ENCODE measurements at places on chromosomes 11 and 22.

DNA sequence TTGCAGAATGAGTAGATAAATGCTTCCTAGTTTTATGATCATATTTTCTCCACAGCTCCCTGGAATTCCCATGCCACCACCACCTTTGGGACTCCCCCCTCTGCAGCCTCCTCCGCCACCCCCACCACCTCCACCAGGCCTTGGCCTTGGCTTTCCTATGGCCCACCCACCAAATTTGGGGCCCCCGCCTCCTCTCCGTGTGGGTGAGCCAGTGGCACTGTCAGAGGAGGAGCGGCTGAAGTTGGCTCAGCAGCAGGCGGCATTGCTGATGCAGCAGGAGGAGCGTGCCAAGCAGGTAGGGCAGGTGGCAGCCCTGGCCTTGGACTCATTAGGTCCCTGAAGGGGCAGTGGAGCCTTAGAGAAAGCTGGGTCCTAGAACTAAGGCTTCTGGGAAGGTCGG, 2.9 kb downstream of the SF3B2 start:
- no peak for DNase-seq

- DNase-seq = no peak
Measured at GRCh38 chr11:125457814-125458343, 38.2 kb downstream of the FEZ1 start.

GRCh38 chr11:88179141-88179540, 3.9 kb upstream of the RAB38 start:
- no peak for DNase-seq

- no peak for DNase-seq
Measured at GRCh38 chr11:85695546-85695945, 9.6 kb upstream of the CCDC89 start.

- DNase-seq = no peak
Measured at GRCh38 chr22:38623351-38623750, 32.8 kb downstream of the FAM227A start.

DNA sequence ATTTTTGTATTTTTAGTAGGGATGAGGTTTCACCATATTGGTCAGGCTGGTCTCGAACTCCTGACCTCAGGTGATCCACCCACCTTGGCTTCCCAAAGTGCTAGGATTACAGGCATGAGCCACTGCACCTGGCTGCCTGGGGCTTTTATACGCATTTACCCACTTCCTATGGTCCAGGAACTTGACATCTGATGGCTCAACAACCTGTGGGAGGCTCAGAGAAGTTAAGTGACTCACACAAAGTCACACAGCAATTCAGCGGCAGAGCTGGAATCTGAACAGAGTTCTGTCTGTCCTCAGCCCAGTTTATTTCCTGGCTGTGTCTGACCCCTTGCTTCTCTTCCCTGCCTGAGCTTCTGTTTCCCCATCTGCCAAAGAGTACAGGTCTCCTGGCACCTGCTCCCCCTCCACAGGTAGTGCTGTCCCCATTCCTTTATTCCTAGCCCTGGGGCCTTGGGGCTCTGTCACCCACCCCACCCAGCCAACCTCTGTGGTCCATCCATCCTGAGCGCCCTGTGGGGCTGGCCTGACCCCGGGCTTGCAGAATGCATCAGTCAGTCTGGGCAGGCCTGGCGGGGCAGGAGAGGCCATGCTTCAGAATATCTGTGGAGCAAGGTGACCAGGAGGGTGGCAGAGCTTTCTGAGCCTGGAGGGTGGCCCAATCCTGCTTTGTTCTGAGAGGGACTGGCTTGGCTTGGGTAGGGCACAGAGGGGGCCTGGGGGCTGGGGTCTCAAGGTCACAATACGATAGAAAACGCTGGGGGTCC, 50.6 kb downstream of the CACNA1I start:
- no peak for DNase-seq

GRCh38 chr11:2726964-2727363, 27.2 kb upstream of the KCNQ1OT1 start:
- no peak for DNase-seq

GRCh38 chr11:132445859-132446291, 1075.5 kb downstream of the NTM start:
- DNase-seq = no peak

- DNase-seq = no peak
Measured at GRCh38 chr11:99513368-99513767, 492.6 kb downstream of the CNTN5 start.

- DNase-seq = no peak
Measured at GRCh38 chr11:61359516-61359915, 2.2 kb downstream of the CYB561A3 start.

DNA sequence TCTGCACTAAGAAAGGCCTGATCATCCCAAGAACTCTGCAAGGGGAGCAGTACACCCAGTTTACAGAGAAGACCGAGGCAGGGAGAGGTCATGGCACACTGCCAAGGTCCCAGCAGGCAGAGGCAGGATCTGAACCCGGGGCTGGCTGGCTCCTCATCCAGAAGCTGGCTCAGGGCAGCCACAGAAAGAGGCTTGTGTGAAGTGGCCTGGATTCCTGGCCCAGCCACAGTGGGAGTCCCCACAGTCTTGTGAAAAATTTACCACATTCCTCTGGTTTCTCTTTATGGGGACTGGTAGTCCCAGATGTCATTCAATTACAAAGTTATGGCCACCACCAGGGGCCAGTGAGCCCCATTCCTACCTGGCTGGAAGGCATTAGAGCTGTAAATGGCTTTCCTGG, 440.5 kb downstream of the MIAT start:
- DNase-seq = no peak

DNA sequence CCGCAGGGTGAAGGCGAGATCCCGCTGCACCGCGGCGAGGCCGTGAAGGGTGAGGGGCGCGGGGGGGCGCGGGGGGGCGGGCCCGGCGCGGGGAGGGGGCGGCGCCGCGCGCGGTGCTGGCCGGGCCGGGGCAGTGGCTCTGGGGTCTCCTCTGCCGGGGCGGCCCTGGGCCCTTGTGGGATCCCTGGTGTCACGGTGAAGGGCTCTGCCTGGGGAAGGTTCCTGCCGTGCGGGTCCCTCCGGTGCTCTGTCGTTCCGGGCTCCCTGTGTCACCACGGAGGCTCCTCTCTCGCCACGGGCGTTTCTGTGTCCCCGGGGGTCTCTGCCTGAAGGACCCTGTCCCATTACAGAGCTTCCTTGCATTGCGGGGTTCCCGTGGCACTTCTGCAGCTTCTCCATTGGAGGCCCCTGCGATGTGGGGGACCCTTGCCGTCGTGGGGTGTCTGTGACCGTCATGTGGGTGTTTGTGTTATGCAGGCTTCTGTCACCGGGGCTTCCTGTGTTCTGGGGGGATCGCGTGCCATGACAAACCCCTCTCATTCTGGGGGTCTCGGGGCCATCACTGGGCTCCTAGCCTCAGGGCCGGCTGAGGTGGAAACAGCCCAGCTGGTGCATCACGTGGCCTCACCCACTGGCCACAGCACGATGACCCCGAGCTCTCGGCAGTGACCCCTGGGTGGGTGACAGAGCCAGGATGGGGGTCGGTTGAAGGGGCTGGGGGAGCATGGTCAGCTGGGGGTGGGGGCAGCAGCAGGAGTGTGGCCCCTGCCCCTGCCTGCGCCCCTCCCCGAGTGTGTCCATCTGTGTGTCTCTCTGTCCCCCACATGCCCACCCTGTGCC, 25.3 kb downstream of the SHANK3 start:
- no peak for DNase-seq

DNA sequence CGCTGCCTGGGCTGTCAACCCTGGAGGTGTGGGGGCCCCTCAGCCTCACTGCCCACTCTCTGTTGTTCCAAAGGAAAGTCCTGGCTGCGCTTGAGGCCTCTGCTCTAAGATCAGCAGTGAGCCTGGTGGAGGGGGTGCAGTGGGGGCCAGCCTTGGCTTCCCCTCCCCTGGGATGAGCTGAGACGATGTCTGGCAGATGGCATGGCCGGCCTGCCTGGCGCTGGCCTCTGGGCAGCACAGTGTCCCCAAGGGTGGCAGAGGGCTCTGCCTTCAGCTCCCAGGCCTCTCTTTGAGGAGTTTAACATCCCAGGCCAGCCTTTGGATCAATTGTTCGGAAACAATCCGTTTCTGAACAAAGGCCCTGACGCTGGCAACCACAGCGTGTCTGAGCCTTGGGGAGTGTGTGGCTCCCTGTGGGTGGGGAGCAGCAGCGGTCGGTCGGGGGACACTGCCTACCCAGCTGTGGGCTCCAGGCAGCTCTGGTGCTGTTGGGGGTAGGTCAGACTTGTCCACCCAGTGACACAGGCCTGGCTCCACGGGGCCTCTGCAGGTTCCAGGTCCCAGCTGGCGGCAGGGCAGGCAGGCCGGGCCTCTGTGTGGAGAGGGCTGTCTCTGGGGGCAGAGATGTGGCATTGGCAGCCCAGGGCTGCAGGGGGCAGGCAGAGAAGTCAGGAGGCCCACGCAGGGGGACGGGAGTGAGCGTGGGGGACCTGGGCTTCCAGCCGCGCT, 12.1 kb downstream of the TSPAN4 start:
- DNase-seq = no peak

- no peak for DNase-seq
Measured at GRCh38 chr22:50045211-50046018, 12.7 kb downstream of the TTLL8 start.

DNA sequence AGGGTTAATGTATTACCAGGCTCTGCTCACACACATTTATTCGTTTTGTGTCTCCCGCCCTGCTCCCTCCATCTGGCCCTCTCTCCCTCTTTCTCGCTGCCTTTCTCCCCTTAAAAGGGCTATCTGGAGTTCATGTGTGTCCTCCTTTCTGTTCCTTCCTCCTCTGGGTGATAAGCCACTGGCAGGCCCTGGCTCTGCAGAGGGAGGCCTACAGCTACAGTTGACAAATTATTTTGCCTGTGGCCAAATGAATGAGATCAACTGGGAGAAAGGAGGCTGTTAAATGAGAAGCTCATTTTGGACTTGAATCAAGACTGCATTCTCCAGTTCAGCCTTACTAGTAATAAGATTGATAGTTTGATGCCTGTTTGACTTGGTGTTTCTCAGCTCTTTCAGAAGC, 17.5 kb upstream of the OPCML start:
- DNase-seq = no peak

DNA sequence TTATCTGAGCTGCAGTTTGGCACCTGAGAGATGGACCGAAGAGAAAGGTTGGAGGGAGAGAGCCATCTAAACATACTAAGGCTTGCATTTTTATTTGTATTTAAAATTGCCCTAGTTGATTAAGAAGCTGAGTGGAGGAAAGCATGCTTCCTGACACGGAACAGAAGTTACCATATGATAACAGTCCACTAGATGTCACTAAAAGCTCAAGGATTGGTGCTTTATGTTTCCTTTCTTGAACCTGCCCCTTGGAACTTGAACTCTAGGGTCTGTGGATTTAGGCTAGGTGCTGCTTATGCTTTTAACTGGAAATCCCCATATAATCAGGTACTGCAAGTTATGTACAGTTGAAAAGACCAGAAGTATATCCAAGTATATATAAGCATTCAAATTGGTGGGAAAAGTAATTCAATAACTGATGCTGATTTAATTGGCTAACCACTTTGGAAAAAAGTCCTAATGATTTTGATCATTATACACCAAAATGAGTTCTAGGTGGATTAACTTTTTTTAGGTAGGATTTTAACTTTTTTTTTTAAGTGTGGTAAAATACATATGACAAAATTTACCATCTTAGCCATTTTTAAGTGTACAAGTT, 9.5 kb downstream of the RBMXL2 start:
- no peak for DNase-seq

DNA sequence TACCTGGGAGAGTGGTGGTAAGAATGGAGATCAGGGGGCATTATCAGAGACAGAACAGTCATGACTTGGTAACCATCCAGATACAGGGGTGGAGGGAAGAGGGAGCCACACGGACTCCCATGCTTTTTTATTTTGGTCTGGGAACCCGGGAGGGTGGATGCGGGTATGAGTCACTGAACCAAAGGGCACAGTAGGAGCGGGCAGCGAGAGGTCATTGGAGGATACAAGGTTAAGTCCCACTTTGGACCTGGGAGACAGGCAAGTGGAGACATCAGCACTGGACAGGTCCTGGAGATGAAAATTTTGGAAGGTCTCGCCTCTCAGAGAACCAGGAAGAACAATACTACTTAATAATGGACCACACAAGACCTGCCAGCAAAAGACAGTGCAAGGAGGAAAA, 6.7 kb downstream of the HDHD5 start:
- no peak for DNase-seq

DNA sequence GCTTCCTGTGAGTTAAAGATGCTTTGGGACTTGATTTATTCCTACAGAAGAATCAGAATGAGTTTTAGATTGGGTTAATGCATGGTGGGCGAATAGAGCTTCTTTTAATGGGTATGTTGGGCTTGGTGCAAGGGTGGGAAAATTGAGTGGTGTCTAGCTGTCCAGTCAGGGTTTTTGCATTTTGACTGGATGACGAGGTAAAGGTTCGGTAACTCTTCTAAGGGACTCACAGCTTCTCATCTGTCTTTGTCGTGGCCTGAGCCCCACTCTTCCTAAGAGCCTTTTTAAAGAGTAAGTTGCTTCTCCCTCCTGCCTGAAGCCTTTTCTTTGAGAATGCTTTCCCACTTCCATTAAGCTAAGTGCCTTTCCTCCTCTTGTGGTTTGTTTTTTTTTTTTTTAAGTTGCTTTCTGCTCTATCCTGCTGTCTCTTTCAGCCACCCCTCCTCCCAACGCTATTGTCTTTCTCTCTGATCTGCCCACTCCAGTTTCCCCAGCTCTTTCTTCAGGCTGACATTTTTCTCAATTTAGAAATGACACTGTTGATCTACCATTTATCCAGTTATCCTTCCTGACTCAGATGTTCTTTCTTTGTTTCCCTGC, 1.1 kb downstream of the DPF2 start:
- no peak for DNase-seq

DNA sequence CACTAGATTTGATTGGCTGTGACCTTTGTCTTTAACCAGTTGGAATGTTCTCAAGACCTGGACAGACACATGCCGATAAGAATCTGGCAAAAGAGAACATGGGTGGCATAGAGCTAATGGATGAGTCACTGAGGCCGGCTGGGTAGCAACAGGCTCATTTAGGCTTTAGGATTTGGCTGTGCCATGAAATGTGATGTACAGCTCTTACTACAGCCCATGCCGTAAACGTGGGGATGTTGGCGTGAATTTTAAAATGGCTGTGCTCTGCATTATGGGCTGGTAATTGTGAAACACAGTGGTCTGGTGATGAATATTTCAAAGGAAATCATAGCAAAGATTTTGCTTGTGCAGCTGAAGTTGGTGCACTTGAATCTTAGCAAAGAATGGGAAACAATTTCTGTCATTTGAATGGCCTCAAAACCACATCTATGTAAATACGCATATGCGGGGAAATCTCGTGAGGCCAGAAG, 332.4 kb downstream of the TBC1D22A start:
- no peak for DNase-seq

DNA sequence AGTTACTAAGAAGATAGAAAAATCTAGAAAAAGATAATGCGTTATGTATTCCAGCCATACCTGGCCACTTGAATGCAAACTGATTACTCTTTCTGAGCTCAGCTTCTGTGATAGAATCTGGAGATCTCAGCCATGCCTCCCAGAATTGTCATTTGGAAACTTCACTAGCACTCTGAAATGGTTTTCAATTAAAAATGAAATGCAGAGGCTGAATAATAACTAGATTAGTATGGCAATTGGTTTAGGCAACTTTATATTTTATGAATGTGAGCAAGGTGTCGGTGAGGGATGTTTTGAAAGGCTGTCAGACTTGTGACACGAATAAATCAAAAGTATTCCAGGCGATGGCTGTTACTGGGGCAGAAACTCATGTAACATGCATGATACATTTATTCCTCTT, 128.8 kb upstream of the SORL1-AS1 start:
- DNase-seq = no peak

Measured in stimulated activated CD4-positive, alpha-beta T cell treated with anti-CD3 and anti-CD28 coated beads, Interleukin-2, amount 100 ng/mL, for 4 hours (primary cell).